SJSA1 (cell line): ENCODE measurements at places on chromosomes 13 and 19.

DNA sequence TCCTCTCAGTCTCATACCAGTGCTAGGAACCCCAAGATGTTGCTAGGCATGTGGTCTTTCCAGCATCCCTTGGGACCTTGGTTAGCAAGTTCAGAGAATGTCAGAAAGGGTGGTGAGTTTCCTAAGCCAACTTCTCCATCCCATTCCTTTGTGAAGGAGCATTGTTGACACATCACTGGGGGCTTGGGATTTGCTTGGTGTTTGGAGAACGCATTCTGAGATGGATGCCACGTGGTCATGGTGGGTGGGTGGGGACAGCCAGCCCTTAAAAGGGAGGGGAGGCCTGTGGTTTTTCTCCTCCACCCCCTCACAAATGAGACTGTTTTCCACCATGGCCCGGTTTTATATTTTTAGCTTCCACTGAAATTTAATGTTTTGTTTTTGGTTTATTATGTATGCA, 83.3 kb upstream of the ZNF536 start:
- DNase-seq, result no peak

GRCh38 chr19:44948763-44949374, 3.0 kb downstream of the APOC2 start:
- DNase-seq, result no peak

DNA sequence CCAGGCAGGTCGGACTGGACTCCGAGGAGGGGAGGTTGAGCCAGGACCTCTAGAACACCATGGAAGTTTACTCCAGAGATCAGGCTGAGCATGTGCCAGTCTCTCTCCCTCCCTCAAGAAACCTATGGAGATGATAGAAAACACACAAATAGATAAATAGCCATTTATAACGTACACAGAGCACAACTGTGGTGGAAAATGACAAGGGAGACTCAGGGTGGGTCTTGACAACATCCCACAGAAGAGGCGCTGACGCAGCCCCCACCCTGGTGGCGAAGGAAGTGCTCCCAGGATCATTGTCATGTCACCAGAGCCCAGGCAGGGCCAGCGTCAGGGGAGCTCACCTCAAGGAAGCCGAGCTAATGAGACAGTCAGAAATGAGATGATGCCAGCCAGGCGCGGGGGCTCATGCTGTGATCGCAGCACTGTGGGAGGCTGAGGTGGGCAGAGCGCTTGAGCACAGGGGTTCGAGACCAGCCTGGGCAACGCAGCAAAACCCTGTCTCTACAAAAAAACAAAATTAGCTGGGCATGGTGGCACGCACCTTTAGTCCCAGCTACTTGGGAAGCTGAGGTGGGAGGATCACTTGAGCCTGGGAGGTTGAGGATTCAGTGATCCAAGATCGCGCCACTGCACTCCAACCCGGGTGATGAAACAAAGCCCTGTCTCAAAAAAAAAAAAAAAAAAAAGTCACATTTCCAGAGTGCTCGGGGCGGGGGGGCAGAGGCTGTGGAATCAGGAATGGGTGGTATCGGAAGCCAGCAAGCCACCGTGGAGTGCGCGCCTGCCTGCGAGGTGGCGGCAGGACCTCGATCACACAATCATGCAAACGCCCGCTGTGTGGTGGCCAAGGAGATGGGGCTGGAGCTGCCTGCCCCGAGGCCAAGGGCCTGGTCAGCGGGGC, 178.4 kb downstream of the KDM4B start:
- no peak for DNase-seq

GRCh38 chr19:18649371-18650020, 12.7 kb downstream of the KLHL26 start:
- DNase-seq, result no peak

DNA sequence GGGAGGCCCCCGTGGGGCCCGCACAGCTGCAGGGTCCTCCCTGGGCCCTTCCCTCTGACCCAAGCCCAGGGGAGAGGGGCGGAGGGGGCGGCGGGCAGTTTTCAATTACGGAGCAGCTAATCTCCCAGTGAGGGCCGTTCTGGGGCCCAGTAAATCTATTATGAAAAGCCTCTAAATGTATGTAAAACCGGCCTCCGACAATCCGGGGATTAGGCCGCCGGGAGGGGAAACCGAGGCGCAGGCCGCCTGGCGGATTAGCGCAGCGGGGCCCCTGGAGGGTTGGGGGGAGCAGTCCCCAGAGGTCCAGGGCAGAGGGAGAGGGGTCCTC, 25.1 kb downstream of the EFNA2 start:
- DNase-seq, result no peak

DNA sequence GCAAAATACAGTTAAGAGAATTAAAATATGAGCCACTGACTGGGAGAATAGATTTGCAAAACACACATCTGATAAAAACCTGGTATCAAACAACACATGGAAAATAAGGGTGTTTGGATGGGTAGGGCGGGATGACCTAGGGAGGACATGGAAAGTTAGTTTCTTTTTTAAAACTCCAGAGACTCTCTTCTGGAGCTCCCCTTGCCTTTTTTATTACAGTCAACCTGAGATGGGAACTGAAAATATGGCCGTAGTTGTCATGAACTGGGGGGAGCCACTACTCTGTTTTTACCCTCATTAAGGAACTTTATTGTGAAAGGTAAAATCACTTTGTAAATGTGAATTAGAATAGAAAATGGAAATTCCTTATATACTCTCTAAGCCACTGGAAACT, 113.0 kb downstream of the ATP11A start:
- DNase-seq, result no peak

DNA sequence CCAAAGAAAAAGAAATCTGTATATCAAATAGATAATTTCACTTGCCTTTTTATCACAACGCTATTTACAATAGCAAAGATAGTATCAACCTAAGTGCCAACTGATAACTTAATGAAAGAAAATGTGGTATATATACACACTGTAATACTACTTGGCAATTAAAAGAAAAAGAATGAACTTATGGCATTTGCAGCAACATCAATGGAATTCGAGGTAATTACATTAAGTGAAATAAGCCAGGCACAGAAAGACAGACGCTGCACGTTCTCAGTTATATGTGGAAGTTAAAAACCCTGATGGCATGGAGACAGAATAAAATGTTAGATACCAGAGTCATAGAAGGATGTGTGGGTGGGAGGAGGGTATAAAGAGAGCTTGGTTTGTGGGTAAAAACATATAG, 1260.5 kb upstream of the PCDH9 start:
- DNase-seq, result no peak
